Foreskin keratinocyte (primary cell): ENCODE measurements at places on chromosomes 1 and 21. TPM values are rescaled to one million over a fixed set of nuclear protein-coding genes. Genes with fewer than 3 reads are reported as not detected.

GRCh38 chr1:225880222-225880588 lies 2.0 kb downstream of the TMEM63A start:
- DNase-seq, result no peak

DNA sequence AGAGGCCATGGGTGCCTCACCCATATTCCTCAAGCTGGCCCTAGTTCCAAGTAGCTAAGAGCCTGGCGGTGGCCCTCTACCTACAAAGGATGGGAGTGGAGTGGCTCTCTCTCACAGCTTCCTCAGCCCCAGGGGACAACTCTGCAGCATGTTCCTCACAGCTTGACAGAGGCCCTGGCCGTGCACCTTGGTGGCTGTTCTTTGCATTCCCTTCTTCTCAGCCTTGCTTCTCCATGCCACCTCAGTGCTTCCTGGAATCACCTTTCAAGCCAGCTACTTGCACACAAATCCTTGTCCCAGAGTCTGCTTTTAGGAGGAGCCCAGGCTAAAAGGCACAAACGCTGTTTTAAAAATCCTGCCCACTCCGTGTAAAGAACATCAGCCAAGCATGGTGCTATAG lies 69.0 kb upstream of the DIRAS3 start:
- DNase-seq, result no peak

DNA sequence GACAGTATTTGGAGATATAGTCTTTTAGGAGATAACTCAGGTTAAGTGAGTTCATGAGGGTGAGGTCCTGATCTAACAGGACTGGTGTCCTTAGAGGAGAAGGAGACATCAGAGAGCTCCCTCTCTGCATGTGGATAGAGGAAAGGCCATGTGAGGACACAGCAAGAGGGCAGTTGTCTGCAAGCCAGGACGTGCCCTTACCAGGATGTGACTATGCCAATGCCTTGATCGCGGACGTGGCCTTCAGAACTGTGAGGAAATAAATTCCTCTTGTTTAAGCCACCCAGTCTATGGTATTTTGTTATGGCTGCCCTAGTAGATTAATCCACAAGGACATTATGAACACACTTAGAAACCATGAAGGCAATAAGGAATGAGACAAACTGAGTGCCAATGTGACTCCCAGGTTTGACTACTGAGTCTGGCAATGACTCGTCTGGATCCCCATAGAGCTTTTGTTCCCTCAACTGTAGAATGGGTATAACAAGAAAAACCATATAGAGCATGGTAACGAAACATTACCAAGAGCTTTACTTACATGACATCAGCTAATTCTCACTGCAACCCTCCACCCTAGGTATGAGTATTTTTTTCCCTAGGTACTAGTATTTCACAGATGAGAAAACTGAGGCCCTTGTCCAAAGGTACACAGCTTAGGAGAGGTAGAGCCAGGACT lies 6.5 kb downstream of the URB1 start:
- DNase-seq, result peak; percentile 61

DNA sequence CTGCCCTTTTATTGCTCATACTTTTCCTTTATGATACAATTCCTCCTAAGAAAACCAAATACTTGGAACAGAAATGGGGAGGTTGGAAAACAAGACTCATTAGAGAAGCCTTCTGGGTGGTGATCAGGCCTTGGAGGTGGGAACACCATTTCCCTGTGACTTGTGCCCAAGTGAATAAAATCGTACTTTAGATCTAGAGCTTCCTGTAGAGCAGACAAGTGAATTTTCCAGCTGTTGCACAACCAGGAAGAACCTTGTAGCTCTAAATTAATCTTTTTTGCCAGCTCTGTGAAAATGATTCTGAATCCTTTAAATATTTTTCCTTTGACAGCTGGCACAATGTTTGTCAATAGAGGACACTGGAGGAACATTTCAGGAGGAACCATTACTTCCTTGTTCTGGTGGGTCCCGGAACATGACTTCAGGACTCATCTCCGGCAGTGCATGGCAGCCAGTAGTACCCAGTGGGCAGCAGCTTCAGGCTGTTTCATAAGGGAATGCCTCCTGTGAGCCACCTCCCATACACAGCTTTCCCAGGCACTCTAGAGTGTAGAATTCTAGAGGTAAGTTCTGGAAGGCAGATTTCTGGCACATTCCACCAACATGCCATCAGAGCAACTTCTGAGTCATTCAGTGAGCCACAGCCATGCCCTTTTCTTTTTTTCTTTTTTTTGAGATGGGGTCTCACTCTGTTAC lies 5.5 kb upstream of the SNAPIN start:
- DNase-seq, result peak; percentile 51

DNA sequence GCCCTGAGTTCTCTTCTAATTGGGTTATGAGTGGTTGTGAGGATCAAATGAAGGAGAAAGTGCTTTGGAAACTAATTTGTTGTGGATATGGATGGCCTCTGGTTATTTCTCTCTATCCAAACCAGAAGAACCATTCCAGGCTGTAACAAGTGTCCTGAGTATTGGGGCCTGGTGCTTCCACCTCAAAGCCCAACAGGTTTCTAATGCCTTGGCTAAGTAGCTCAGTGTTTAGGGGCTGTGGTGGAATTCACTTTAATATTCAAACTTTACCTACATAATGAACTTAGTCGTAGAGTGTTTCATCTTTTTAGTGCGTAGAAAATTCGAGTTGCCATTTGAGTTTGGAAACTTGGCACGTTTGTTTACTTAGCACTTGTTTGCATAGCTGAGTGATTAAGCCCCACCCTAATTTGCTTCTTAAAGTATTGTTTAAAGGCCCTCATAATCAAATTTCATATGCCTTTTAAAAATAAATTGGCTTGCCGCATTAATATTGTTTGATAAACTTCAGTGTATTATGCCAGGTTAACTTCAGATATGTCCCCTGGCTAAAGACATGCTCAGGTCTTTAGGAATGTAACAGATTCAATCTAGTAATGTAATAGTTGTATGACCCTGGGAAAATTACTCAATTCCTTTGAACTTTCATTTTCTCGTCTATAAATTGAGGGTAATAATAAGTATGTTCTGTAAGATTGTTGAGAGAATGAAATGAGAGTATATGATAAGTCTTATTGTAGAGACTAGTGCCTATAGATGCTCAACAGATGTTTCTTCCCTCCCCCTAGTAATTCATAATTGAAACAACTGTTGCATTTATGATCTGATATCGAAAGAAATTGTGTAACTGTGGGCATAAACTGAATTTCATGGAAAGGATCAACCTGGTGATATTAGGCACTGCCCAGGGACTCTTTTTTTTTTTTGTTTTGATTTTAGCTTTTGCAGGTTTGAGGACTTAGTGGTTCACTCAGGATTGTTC lies 1.6 kb downstream of the AGO4 start:
- no peak for DNase-seq

Gene CHI3L1
- total RNA-seq, result not detected in 2 replicates

Gene RAD54L
- 18.1 and 19.4 TPM in 2 replicates for total RNA-seq

Gene INTS7
- total RNA-seq, result 20.4 and 21.3 TPM in 2 replicates

Gene DNM3
- total RNA-seq, result 2.1 and 2.3 TPM in 2 replicates
